ENCODE measurements at places on chromosomes 1 and 21. TPM values are rescaled to one million over a fixed set of nuclear protein-coding genes. Genes with fewer than 3 reads are reported as not detected.
A peak's percentile ranks its signal among the peaks of the same experiment; 100 is the strongest.

The FCGR2B gene
- total RNA-seq, result 77.5 TPM

The TFAP2E gene
- total RNA-seq, result 1.9 TPM

The MAGI3 gene
- total RNA-seq, result 0.83 TPM

The SYT2 gene
- total RNA-seq, result not detected

The TDRD10 gene
- total RNA-seq, result not detected

The GBP6 gene
- total RNA-seq, result not detected

The LMNA gene
- total RNA-seq, result 47.5 TPM

The CDKN2C gene
- 2.8 TPM for total RNA-seq

The LAMC1 gene
- total RNA-seq, result 31.8 TPM

The ACTL8 gene
- not detected for total RNA-seq

The GBP4 gene
- total RNA-seq, result 19.2 TPM

The F5 gene
- total RNA-seq, result 0.67 TPM

The ANGPTL3 gene
- total RNA-seq, result not detected

The PIGK gene
- 11.1 TPM for total RNA-seq

The BEND5 gene
- total RNA-seq, result 14.5 TPM

DNA sequence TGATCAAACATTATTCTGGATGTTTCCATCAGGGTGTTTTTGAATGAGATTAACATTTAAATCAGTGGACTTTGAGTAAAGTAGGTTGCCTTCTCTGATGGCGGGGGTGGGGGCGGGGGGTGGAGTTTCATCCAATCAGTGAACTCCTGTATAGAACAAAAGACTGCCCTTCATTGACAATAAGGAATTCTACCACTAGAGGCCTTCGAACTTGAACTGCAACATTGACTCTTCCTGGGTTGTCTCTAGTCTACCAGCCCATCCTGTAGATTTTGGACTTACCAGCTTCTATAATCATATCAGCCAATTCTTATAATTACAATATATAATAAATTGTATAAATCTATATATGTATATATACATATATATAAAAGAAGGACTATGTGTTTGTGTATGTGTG lies 520.4 kb upstream of the CXADR start:
- H3K4me3 ChIP-seq, result no peak overlapping the region
- no peaks in the 10 kb centered on the region for H3K36me3 ChIP-seq
- H3K27ac ChIP-seq, result no peak overlapping the region
- H3K27me3 ChIP-seq, result no peaks in the 10 kb centered on the region

DNA sequence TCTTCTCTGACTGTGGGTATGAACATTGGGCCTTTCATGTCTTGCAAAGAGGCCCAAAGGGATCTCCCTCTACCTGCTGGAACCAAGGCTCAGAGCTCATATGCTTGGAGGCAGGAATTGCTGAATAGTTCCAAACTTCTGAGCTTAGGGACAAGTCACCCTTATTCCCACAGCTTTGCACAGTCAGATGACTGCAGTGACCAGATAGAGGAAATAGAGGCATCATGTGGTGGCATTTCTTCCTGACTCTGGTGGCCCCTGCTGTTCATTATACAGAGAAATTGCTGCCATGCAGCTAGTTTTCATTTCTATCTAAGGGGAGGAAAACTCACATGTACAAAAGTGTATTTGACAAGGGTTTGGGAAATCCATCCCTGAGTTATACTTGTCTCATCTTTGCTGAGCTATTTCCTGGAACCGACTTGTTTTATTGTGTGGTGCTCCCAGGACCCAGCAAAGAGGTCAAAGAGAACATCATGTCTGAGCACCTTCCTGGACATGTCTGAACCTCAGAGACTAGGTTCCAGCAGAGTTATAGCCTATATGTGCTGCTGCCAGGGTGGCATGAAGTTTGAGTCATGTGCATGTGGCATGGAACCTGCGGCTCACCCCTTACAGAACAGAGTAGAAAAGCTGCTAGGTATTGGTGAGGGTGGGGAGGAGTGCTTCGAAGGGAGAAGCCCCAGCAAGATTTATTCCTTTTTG lies 131.2 kb downstream of the PIK3R3 start:
- H3K36me3 ChIP-seq, result peaks cover 7% of the 10 kb centered on the region
- no peak for DNase-seq

GRCh38 chr1:200103966-200104583 lies 76.6 kb downstream of the NR5A2 start:
- peaks cover 5% of the 10 kb centered on the region for H3K4me1 ChIP-seq
- DNase-seq, result no peak
- H3K27me3 ChIP-seq, result peaks cover 5% of the 10 kb centered on the region

DNA sequence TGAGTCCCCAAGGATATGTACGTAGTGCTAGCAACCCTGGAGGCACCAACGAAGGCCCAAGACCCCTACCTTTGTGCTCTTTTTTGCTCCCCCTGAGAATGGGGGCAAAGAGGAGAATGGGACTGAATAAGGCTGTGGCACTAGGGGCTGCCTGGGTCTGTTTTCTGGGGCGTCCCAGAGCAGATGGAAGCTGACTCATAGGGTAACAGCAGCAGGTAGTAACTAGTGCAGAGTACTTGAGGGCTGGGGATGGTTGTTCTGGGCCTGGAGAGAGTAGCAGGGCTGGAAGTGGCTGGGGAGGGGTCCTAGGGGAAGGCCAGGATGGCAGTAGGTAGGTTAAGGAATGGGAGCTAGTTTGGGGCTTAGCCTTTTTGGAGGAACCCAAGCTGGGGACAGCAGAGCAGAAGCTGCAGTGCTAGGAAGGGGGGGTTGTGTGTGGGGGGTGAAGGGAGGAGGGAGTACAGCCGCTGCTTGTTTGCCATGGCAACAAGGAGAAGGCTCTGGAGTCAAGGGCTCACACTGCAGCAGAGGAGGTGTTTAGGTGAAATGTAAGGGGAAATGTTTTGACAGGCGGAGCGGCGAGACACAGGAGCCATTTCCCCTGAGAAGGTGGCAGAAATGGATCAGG lies 1.8 kb downstream of the NCDN start:
- H3K27me3 ChIP-seq, result no peaks in the 10 kb centered on the region
- peaks cover 32% of the 10 kb centered on the region for H3K4me1 ChIP-seq
- H3K4me3 ChIP-seq, result peak overlapping the region; percentile 40
- DNase-seq, result no peak

- H3K27ac ChIP-seq, result peak overlapping the region; percentile 99
- H3K27me3 ChIP-seq, result no peaks in the 10 kb centered on the region
- no peaks in the 10 kb centered on the region for H3K36me3 ChIP-seq
- H3K4me1 ChIP-seq, result peaks cover 95% of the 10 kb centered on the region
Observed at GRCh38 chr1:172394141-172394751, 26.2 kb upstream of the C1orf105 start.

DNA sequence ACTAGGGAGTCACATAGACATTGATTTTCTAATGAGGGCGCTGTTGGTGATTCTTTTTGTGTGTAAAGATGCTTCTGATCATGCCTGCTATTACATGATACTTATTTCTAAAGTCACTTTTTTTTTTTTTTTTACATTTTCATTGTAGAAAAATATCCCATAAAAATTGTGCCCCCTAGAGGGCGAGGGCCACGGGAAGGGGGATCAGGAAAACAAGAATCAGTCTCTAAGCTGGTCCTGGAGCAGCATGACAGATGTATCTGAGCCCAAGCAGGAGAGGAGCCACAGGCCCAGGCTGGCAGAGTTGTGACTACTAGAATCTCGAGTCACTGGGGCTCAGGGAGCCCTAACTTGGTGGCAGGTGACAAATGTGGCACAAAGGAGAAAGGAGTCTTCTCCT lies 28.1 kb downstream of the ZSCAN20 start:
- no peak for DNase-seq
- peaks cover 6% of the 10 kb centered on the region for H3K36me3 ChIP-seq
- H3K4me1 ChIP-seq, result peaks cover 9% of the 10 kb centered on the region
- no peak overlapping the region for H3K4me3 ChIP-seq
- H3K27me3 ChIP-seq, result no peaks in the 10 kb centered on the region

DNA sequence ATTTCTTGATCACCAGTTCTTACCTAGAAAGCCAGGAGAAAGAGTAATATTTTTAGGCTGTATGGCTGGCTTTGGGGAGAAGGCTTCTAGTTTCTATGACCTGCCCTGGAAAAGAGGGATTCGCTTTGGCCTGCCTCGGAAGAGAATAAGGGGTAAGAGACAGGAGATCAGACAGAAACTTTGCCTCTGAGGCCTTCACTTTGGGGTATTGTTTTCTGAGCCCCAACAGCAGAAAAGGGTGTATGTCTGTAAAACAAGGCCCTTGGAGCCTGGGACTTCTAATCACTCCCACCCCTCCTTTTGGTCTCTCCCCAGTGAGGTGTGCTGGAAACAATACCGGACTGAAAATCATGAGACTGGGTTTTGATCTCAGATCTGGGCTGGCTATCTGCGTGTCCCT lies 5.1 kb downstream of the SLC45A3 start:
- H3K4me1 ChIP-seq, result peaks cover 44% of the 10 kb centered on the region
- peaks cover 2% of the 10 kb centered on the region for H3K27me3 ChIP-seq
- H3K36me3 ChIP-seq, result no peaks in the 10 kb centered on the region
- H3K4me3 ChIP-seq, result no peak overlapping the region
- no peak for DNase-seq

DNA sequence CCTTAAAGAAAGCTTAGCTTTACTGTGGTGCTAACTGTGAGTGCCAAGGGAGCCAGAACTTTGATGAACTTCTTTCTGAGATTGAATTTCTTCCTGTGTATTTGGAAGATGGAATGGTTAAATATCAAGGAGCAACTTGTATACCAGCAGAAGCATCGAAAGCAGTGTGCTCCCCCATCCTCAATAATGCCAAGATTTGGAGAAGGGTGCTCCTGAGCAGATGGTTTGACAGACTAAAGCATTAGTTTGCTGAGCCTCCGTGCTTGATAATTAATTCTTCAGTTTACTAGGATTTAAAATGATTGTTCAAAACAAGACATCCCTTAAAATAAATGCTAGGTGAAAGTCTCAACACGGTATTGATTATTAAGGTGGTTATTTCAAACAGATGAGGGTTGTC lies 42.4 kb upstream of the AKT3 start:
- DNase-seq, result no peak
- H3K27me3 ChIP-seq, result peaks cover 10% of the 10 kb centered on the region
- H3K36me3 ChIP-seq, result no peaks in the 10 kb centered on the region
- H3K27ac ChIP-seq, result no peak overlapping the region

DNA sequence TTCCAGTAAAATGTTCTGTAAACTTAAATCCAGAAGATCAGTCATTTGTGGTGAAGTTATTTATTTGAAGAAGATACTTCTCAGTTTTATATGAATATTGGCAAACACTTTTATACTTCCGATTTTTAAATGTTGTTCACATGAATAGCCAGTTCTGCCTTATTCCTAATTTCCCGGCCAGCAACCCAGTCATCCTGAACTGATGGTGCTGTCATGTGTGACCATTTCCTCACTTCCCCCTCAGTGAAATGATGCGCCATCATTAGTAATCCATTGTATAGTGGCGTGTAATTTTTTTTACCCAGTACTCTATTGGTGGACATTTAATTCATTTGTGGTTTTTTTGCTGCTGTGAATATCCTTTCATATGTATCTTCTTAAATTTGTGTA lies 16.4 kb downstream of the GPSM2 start:
- DNase-seq, result no peak
- no peaks in the 10 kb centered on the region for H3K27me3 ChIP-seq
- H3K36me3 ChIP-seq, result no peaks in the 10 kb centered on the region

DNA sequence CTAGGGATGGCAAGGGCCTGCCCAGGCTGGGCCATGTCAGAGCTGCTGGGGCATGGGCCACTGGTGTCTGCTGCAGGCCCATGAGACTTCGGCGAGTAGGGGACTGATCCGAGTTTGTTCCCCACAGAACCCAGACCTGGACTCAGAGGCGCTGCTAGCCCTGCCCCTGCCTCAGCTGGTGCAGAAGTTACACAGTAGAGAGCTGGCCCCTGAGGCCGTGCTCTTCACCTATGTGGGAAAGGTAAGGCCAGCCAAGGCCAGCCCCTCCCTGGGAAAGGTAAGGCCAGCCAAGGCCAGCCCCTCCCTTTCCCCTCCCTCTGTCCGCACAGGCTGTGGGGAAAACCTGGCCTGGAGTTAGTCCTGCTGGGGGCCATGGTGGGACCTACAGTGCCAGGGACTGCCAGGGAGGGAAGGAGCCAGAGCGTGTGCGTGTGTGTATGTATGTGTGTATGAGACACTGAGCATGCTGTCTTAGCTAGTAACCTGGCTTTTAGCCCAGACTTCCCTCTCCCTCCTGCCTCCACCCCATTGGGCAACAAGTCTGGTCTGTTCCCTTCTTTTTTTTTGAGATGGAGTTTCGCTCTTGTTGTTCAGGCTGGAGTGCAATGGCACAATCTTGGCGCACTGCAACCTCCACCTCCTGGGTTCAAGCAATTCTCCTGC lies 8.0 kb downstream of the FAAH start:
- peaks cover 16% of the 10 kb centered on the region for H3K27me3 ChIP-seq
- H3K4me3 ChIP-seq, result no peak overlapping the region
- no peaks in the 10 kb centered on the region for H3K36me3 ChIP-seq

GRCh38 chr21:17612023-17612564 lies 607 bp downstream of the BTG3 start:
- H3K27me3 ChIP-seq, result no peaks in the 10 kb centered on the region
- H3K27ac ChIP-seq, result peak overlapping the region; percentile 94
- peak overlapping the region; percentile 93 for H3K4me3 ChIP-seq
- no peak for DNase-seq
- peaks cover 21% of the 10 kb centered on the region for H3K36me3 ChIP-seq
- H3K4me1 ChIP-seq, result peaks cover 18% of the 10 kb centered on the region

- H3K4me1 ChIP-seq, result no peaks in the 10 kb centered on the region
- H3K4me3 ChIP-seq, result no peak overlapping the region
- DNase-seq, result no peak
- no peaks in the 10 kb centered on the region for H3K27me3 ChIP-seq
- H3K36me3 ChIP-seq, result peaks cover 78% of the 10 kb centered on the region
- H3K27ac ChIP-seq, result no peak overlapping the region
Observed at GRCh38 chr1:3831689-3832088, 25.3 kb downstream of the CEP104 start.

- peak; percentile 4 for DNase-seq
- no peaks in the 10 kb centered on the region for H3K36me3 ChIP-seq
- H3K4me1 ChIP-seq, result no peaks in the 10 kb centered on the region
- no peak overlapping the region for H3K4me3 ChIP-seq
- no peak overlapping the region for H3K27ac ChIP-seq
Observed at GRCh38 chr21:44522753-44523204, 17.2 kb downstream of the KRTAP10-1 start.

GRCh38 chr1:155175281-155175926 lies 1.8 kb downstream of the TRIM46 start:
- peaks cover 11% of the 10 kb centered on the region for H3K36me3 ChIP-seq
- no peak overlapping the region for H3K27ac ChIP-seq
- H3K4me1 ChIP-seq, result peaks cover 32% of the 10 kb centered on the region
- no peaks in the 10 kb centered on the region for H3K27me3 ChIP-seq

GRCh38 chr1:183233113-183233512 lies 47.0 kb downstream of the LAMC2 start:
- no peak overlapping the region for H3K4me3 ChIP-seq
- no peak overlapping the region for H3K27ac ChIP-seq
- peaks cover 5% of the 10 kb centered on the region for H3K27me3 ChIP-seq
- H3K36me3 ChIP-seq, result no peaks in the 10 kb centered on the region

- DNase-seq, result no peak
- H3K27me3 ChIP-seq, result no peaks in the 10 kb centered on the region
- H3K27ac ChIP-seq, result no peak overlapping the region
- H3K4me3 ChIP-seq, result no peak overlapping the region
Observed at GRCh38 chr21:46007492-46007868, 25.9 kb downstream of the COL6A1 start.

GRCh38 chr1:184945678-184946412 lies 28.5 kb downstream of the NIBAN1 start:
- peak overlapping the region; percentile 7 for H3K27ac ChIP-seq
- peak overlapping the region; percentile 35 for H3K4me3 ChIP-seq
- H3K36me3 ChIP-seq, result no peaks in the 10 kb centered on the region
- H3K27me3 ChIP-seq, result no peaks in the 10 kb centered on the region
- DNase-seq, result no peak

GRCh38 chr1:24308365-24309015 lies 10.7 kb upstream of the GRHL3 start:
- no peaks in the 10 kb centered on the region for H3K36me3 ChIP-seq
- H3K4me1 ChIP-seq, result peaks cover 7% of the 10 kb centered on the region
- peaks cover 18% of the 10 kb centered on the region for H3K27me3 ChIP-seq
- no peak overlapping the region for H3K4me3 ChIP-seq

- no peak overlapping the region for H3K4me3 ChIP-seq
- no peaks in the 10 kb centered on the region for H3K36me3 ChIP-seq
- no peak overlapping the region for H3K27ac ChIP-seq
- peaks cover 18% of the 10 kb centered on the region for H3K27me3 ChIP-seq
- no peaks in the 10 kb centered on the region for H3K4me1 ChIP-seq
Observed at GRCh38 chr1:2597441-2598328, 11.1 kb downstream of the PRXL2B start.

Data from activated B cell treated with CpG ODN at 0.5 μM for 24 hours (primary cell).